Left ventricle myocardium superior (tissue), 1 donor: ENCODE measurements at places on chromosomes 7 and 10. TPM values are rescaled to one million over a fixed set of nuclear protein-coding genes. Genes with fewer than 3 reads are reported as not detected.
A peak's percentile ranks its signal among the peaks of the same experiment; 100 is the strongest.

Gene PNLIPRP3
- not detected for total RNA-seq

Gene FBXL15
- 9.1 TPM for total RNA-seq

Gene IKZF1
- 3.7 TPM for total RNA-seq

Gene GLUD1
- total RNA-seq: 106 TPM

Gene HTR5A
- not detected for total RNA-seq

GRCh38 chr10:131774681-131775085, 126.1 kb upstream of the PPP2R2D start:
- DNase-seq: no peak

DNA sequence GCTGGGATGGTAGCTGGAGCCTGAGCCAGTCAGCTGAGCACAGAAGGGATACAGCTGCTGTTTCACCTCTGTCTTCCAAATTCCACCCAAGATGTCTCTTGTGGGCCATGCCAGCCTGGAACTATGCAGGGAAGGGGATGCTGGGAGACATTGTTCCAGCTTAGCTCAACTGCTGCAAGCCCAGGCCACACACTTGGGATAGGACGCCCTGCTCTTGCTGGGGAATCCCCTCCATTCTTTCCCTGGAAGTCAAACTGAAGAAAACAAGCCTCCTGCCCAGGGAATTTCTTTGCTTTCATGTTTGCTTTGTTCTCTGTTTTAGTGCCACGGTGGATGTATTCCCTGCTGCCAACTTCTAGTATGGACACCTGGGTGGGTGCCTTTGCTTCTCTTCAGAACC, 55.2 kb upstream of the CDK13 start:
- no peak for DNase-seq

GRCh38 chr10:79393924-79394610, 46.8 kb downstream of the PPIF start:
- peak; percentile 14 for DNase-seq

GRCh38 chr10:33519130-33519860, 184.8 kb upstream of the NRP1 start:
- no peak for DNase-seq

DNA sequence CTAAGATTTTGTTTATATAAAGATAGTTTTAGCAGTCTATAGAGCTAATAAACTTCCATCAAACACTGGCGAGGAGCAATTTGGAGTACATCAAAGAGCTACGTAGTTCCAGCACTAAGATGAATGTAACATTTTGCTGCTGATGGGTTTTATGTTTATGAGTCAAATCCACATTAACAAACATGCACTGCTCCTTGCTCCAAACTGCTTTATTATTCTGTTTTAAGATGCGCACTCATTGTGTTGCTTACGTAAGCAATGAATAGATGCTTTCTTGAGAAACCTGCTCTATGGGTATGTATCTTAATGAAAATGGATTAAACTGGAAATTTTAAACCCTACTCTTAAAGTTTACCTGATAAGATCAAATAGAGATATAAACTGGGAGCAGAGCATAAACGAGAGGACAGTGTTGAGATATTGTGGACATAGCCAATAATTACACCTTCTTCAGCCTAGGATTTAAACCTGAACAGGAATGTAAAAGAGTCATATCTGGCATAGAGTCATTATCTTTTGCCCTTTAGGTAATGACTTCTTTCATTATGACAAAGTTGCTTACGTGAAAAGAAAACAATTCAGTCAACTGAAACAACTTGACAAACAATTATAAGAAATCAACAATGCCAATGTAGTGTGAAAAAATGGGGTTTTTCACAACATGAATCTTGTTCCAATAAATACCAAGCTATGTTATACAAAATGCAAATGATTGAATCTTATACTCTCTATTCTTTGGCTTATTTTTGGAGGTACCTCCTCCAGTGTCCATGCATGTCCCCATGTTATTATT, 153.5 kb upstream of the MTPN start:
- DNase-seq: no peak

- DNase-seq: no peak
These were observed 17.7 kb upstream of the MINDY3 start for GRCh38 chr10:15877836-15878576.

- no peak for DNase-seq
These were observed 154.1 kb upstream of the MTPN start for GRCh38 chr7:136131304-136131630.

DNA sequence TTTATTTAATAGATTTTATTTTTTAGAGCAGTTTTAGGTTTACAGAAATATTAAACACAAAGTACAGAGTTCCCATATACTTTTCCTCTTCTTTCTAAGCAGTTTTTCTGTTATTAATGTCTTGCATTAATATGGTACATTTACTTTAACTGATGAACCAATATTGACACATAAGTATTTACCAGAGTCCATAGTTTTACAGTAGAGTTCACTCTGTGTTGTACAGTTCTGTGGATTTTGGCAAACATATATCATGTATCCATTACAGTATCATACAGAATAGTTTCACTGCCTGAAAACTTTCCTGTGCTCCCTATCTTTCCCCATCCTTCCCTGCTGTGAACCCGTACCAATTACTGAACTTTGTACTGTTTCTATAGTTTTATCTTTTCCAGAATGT, 55.3 kb downstream of the EXOC6 start:
- DNase-seq: no peak

DNA sequence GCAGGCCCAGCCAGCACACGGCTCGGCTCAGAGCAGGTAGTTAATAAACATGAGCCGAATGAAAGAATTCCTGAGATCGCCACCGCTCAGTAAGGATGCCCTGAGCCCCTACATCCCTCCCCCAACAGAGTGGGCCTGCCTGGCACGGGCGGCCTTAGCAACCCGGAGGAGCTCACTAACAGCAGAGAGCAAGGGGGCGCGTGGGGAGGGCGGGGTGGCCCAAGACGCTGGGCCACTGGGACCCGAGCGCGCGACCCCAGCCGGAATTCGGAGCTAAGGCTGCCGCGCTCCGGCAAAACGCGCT, 403 bp upstream of the ENO4 start:
- no peak for DNase-seq

- DNase-seq: no peak
These were observed 9.8 kb downstream of the DHX32 start for GRCh38 chr10:125871338-125871737.

DNA sequence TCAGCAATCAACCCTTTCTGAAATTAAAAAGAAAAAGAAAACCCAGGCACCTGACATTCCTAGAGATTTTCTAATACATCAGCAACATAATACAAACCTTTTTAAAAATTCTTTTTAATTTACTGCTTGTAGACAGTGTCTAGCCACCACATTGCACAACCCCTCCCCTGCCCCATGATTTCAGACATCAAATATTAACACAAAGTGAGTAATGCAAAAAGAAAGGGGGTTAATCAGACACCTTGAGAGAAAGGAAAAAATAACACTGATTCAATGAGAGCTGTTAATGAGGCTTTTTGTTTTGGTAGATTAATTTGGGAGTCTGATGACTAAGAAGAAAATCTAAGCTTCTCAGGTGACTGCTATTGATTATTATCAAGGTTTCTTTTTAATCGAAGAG, 55.3 kb downstream of the SLC25A13 start:
- no peak for DNase-seq

DNA sequence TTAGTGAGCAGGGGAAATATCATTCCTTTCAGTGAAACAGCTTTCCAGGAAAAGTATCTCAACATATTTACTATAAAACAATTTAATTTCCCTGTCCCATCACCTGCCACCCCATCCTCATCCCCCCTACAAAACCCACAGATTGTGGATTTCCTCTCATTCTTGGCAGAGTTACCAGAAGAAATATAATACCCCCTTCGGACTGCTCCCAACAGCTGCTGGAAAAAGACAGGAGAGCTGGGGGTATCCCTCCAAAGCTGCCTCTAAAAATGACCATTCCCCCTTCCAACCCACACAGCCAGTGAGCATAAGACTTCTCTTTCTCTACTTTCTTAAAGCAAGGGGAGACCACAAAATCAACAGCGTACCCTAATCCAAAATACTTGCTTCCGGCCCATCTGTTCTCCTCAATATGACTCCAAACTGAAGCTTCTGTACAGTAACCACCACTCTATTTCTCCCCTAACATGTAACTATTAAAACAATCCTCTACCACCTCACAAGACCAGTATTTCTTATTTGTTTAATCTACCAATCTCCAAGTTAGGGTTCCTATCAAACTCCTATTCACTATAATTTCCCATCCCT, 7.8 kb downstream of the FBXW4 start:
- DNase-seq: no peak

- DNase-seq: no peak
These were observed 169.7 kb upstream of the PPP1R3A start for GRCh38 chr7:114088470-114088940.

DNA sequence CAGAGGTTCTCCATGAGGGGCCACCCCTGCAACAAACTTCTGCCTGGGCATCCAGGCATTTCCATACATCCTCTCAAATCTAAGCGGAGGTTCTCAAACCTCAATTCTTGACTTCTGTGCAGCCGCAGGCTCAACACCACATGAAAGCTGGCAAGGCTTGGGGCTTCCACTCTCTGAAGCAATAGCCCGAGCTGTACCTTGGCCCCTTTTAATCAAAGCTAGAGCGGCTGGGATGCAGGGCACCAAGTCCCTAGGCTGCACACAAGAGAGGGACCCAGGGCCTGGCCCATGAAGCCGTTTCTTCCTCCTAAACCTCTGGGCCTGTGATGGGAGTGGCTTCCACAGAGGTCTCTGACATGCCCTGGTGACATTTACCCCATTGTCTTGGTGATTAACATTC, 43.8 kb downstream of the CDHR3 start:
- DNase-seq: no peak
